Aorta (tissue), 5 donors: ENCODE measurements at places on chromosomes 3 and 15. TPM values are rescaled to one million over a fixed set of nuclear protein-coding genes. Genes with fewer than 3 reads are reported as not detected.
A peak's percentile ranks its signal among the peaks of the same experiment; 100 is the strongest.

DNA sequence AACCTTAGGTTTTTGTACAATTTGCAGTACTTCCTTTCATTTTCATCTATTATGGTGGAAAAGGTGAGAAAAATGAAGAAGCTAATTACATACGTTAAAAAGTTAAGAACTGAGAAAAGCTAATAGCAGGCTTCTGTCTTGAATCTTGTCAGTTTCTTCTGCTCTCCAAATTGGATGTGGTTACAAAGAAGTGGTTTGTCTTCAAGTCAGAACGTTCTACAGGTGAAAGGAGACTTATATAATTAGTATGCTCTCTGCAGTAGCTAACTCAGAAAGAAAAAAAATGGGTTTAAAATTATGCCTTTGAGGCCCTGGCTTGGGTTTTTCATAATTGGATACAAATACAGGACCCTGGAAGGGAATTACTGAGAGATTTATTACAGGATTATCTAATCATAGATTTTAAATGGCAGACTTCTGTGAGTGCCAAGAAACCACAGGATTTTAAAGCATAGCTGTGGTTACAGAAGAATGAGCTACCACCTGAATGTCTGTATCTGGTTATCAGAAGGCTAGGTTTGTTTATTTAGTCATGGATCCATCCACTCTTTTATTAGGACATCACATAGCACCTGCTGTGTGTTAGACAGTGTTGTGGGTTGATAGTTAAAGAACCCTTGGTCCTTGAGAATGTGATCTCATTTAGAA lies 528.1 kb upstream of the MCTP2 start:
- no peak overlapping the region for H3K4me3 ChIP-seq
- no peaks in the 10 kb centered on the region for H3K4me1 ChIP-seq
- DNase-seq = no peak

DNA sequence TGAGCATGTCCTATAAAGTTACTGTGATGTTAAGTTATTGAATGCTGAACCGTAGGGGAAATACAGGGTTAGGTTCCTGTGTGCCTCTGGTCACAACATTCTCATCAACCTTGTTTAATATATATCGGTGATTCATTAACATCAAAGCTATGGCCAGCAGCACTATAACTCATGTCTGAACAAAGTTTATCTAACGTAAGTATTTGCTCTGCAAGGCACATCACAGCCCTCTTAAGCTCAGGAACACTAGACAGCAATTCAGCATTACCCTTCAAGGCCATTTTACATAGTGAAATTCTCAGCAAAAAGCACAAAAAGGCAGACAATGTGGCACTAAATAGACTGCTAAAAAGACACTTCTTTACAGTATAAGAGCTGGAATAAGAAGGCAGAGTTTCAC lies 48.2 kb upstream of the FNDC3B start:
- no peak overlapping the region for H3K4me3 ChIP-seq
- no peaks in the 10 kb centered on the region for H3K4me1 ChIP-seq
- no peak for DNase-seq
- H3K36me3 ChIP-seq = no peaks in the 10 kb centered on the region
- no peak overlapping the region for H3K27ac ChIP-seq
- H3K27me3 ChIP-seq = no peaks in the 10 kb centered on the region

DNA sequence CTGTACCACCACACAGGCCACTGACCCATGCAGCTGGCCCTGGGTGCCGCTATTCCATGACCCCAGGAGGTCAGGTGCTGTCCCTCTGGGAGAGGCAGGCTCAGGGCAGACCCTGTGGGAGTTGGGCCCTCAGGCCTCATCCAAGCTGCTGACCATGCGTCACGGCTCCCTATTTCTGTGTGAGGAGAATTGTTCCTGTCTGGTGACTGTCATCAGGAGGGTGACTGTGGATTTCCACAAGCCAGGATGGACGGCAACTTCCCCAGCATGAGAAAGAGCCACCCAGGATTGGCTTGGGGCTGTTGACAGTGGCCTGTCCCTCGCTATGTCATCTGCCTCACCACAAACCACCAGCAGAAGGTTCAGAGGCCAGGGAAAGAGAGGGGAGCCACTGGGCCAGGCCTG lies 41.4 kb downstream of the ZDHHC19 start:
- no peaks in the 10 kb centered on the region for H3K36me3 ChIP-seq
- no peak overlapping the region for H3K4me3 ChIP-seq
- no peak overlapping the region for H3K27ac ChIP-seq
- H3K4me1 ChIP-seq = no peaks in the 10 kb centered on the region
- peak; percentile 61 for DNase-seq

DNAJA4 gene
- 20.2 TPM for total RNA-seq

JAGN1 gene
- 22.7 TPM for total RNA-seq

DNA sequence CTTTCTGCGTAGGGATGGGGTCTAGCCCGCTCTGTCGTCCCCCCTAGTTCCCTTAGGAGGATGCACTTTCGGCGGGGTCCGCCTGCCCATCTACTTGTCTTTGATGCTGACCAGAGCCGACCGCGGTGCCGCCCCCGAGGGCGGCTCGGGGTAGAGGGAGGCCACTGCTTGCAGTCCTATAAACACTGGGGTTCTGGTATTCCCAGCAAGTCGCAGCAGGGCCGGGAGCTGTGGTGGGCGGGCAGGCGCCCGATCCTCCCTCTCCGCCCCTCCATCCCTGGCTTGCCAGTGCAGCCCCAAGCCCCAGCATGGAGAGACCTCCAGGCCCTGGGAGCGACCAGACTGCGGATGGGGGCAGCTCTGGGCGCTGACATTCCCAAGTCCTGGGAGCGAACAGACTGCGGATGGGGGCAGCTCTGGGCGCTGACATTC lies 830 bp downstream of the SEMA4B start:
- peak overlapping the region; percentile 73 for H3K4me3 ChIP-seq
- no peaks in the 10 kb centered on the region for H3K4me1 ChIP-seq
- H3K36me3 ChIP-seq = no peaks in the 10 kb centered on the region
- DNase-seq = no peak

GOLGA8G gene
- total RNA-seq = not detected

TMEM41A gene
- total RNA-seq = 13.2 TPM

- H3K27ac ChIP-seq = no peak overlapping the region
- no peak overlapping the region for H3K4me3 ChIP-seq
- no peaks in the 10 kb centered on the region for H3K4me1 ChIP-seq
- no peaks in the 10 kb centered on the region for H3K36me3 ChIP-seq
- H3K27me3 ChIP-seq = no peaks in the 10 kb centered on the region
These were observed 167.0 kb upstream of the DPH6 start for GRCh38 chr15:35712956-35713355.

GRCh38 chr3:84820126-84820525 lies 138.7 kb upstream of the CADM2 start:
- no peak overlapping the region for H3K27ac ChIP-seq
- no peaks in the 10 kb centered on the region for H3K27me3 ChIP-seq
- no peak overlapping the region for H3K4me3 ChIP-seq
- no peaks in the 10 kb centered on the region for H3K4me1 ChIP-seq
- no peaks in the 10 kb centered on the region for H3K36me3 ChIP-seq

PLA2G4E gene
- not detected for total RNA-seq

DNA sequence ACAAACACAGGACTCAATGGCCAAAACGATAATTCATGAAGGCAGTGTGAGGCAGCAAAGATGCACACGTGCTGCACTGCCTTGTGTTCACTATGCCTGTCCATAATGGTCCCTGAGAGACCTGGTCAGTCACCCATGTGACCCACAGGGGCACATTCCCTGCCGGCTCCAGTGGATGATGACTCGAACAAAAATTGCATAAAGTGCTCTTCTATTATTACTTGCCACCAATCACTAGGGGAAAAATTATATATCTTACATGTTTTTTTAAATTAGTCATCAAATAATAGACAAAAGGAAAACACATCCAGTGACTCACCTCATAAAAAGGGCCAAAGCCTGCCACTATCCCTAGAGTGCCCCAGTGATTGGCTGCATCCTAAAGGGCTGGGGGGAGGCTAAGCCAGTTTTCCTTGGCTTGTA lies 47.5 kb downstream of the UBP1 start:
- H3K27ac ChIP-seq = no peak overlapping the region
- DNase-seq = no peak
- H3K4me1 ChIP-seq = peaks cover 3% of the 10 kb centered on the region
- no peaks in the 10 kb centered on the region for H3K27me3 ChIP-seq
- H3K36me3 ChIP-seq = peaks cover 13% of the 10 kb centered on the region

DNA sequence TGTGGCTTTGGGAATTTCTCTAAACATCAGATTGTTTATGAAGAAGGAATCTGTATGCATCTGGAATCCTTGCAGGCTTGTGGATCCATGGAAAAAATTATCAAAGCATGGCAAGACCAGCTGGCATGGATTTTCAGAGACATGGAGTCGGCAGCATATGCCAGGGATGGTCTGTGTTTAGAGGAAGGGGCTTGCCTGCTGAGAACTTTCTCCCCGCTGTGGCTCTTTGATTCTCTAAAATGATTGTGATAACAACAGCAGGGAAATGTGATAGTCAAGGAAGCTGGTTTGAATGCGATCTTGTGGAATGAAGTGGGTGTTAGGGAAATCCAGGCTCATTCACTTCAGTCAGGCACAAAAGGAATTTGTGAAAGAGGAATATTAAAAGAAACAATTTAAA lies 245.7 kb upstream of the THRB start:
- no peaks in the 10 kb centered on the region for H3K27me3 ChIP-seq
- no peak for DNase-seq
- no peaks in the 10 kb centered on the region for H3K4me1 ChIP-seq

ARMC8 gene
- total RNA-seq = 59.7 TPM

ADCY5 gene
- total RNA-seq = 65.5 TPM

AMIGO3 gene
- total RNA-seq = not detected

DNA sequence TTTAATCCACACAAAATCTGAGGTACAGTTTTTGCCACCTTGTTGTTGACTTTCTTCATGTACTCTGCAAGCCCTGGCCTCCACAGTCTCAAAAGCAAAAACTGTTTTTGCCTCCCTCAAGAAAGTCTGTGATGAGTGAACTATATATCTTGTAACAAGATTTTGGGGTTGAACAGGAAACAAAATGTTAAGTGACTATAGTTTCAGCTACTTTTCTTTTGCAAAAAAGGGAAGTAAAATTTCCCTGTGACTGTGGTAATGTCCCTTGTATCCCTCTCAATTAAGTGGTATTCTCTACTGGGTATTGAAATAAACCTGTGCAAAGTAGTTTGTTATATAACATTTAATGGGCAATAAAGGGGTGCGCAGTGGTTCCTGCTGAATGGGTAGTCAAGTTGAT lies 21.3 kb upstream of the SCAANT1 start:
- no peak for DNase-seq
- H3K27me3 ChIP-seq = no peaks in the 10 kb centered on the region
- H3K36me3 ChIP-seq = no peaks in the 10 kb centered on the region
- no peak overlapping the region for H3K4me3 ChIP-seq
- H3K27ac ChIP-seq = no peak overlapping the region

SRP14 gene
- 161 TPM for total RNA-seq

DNA sequence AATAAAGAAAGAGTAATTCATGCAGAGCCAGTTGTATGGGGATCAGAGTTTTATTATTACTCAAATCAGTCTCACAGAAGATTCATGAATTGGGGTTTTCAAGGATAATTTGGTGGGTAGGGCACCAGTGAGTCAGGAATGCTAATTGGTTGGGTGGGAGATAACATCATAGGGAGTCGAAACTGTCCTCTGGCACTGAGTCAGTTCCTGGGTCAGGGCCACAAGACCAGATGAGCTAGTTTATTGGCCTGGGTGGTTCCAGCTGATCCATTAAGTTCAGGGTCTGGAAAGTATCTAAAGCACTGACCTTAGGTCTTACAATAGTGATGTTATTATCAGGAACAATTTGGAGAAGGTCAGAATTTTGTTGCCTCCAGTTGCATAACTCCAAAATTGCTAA lies 998.6 kb upstream of the EPHA6 start:
- DNase-seq = no peak
- H3K27ac ChIP-seq = no peak overlapping the region
- no peaks in the 10 kb centered on the region for H3K36me3 ChIP-seq
- H3K27me3 ChIP-seq = no peaks in the 10 kb centered on the region
- H3K4me3 ChIP-seq = no peak overlapping the region

CPN2 gene
- total RNA-seq = not detected

- no peak for DNase-seq
- H3K27me3 ChIP-seq = no peaks in the 10 kb centered on the region
- no peak overlapping the region for H3K4me3 ChIP-seq
- no peak overlapping the region for H3K27ac ChIP-seq
These were observed 18.8 kb downstream of the APH1B start for GRCh38 chr15:63296195-63296594.

DNA sequence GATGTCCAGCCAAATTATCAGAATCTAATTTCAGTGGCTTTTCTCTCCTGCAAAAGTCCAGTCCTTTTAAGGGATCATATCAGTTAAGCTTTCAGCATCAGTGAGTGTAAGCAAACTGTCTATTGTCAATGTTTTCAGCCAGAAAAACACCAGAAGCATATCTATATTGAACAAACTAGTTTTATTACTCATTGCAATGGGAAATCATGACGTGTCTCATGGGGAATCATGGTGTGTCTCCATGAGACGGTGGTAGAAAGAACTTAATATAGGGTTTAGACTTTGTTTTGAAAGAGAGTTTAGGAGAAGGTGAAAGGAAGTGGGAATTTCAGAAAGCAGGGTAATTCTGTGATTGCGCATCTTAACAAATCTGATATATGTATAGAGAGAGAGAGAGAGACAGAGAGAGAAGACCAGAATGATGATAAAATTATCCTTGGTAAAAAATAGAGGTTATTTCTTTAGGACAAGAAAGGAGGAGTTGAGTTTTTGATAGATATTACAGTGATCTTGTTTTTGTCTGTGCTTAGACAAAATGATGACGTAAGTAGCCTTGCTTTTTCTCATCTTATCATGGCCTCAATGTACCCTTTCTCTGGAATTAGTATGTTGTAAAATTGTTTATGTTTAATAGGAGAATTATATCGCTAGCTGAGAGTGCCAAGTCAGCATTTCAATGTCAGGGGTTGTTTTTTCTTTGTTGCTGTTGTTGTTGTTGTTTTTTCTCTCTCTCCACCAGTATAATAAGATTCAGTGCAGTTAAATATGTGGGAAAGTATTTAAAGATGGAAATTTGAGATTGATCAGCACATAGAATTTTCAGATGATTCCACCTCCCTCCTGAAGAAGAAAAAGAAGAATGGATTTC lies 129.9 kb upstream of the OSTN start:
- H3K4me1 ChIP-seq = no peaks in the 10 kb centered on the region
- H3K27me3 ChIP-seq = no peaks in the 10 kb centered on the region
- H3K4me3 ChIP-seq = no peak overlapping the region
- no peaks in the 10 kb centered on the region for H3K36me3 ChIP-seq

EPHB1 gene
- 3.6 TPM for total RNA-seq

GRCh38 chr15:62465173-62465572 lies 300.1 kb upstream of the C2CD4B start:
- H3K4me1 ChIP-seq = peaks cover 18% of the 10 kb centered on the region
- no peaks in the 10 kb centered on the region for H3K27me3 ChIP-seq
- no peaks in the 10 kb centered on the region for H3K36me3 ChIP-seq
- no peak overlapping the region for H3K4me3 ChIP-seq

FBN1 gene
- 167 TPM for total RNA-seq

GRCh38 chr3:52330194-52330805 lies 14.2 kb downstream of the DNAH1 start:
- no peaks in the 10 kb centered on the region for H3K4me1 ChIP-seq
- H3K36me3 ChIP-seq = peaks cover 3% of the 10 kb centered on the region
- H3K4me3 ChIP-seq = no peak overlapping the region
